ENCODE measurements at places on chromosomes 16 and 17.

DNA sequence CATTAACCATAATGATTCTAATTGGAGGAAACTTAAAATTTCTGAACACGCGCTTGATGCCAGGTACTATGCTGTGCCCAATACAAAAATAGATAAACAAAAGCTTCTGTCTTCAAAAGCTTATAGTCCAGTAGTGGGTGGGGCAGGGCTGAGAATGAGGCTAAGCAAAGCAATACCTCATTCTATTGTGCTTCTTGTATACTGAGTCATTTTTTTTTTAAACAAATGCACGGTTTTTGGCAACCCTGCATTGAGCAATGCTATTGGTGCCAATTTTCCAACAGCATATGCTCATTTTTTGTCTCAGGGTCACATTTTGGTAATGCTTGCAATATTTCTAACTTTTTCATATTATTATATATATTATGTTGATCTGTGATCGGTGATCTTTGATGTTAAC, 34.7 kb upstream of the HNF1B start:
- no peak for DNase-seq

GRCh38 chr17:78137392-78138203, 7.0 kb downstream of the TMC8 start:
- DNase-seq, result peak; percentile 37

DNA sequence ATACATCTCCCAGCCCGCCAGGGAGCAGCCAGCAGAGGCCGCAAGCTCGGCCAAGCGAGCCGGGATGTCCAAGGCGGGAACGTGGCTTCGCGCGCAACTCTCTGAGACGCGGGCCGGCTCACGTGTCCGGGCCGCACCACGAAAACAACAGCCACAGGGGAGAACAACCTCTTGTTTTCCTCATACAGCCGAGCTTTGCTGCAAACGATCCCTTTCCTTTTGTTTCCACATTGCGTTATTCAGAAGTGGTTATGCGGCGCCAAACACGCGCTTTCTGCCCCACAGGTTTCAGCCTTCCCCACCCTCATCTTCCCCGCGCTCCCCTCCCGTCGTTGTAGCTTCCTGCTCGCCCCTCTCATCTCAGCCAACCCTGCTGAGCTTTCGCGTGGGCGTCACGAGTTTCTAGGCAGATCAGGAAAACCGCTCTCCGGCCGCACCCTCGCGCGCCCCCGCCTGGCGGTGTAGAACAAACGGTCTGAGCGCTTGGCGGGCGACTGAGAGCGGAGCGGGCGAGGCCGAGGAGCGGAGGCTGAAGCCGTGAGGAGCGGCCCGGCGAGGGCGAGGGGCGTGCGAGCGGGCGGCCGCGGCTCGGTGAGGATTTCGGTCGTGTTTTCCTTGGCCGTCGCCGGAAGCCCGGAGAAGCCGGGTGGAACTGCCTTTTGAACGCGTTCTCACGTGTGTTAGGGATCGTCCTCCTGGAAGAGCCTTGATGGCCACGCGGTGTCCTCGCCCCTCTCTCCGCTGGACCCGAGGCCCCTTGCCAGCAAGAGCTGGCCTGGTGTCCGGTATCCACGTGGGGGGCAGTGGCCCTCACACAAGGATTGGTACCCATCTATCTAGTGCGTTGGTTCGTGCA, 6.6 kb upstream of the SMARCD2 start:
- peak; percentile 96 for DNase-seq

- DNase-seq, result peak; percentile 62
Observed at GRCh38 chr16:85860413-85861094, 38.4 kb upstream of the IRF8 start.

GRCh38 chr16:78584991-78585390, 485.5 kb downstream of the WWOX start:
- DNase-seq, result no peak

- no peak for DNase-seq
Observed at GRCh38 chr17:32628271-32629044, 141.7 kb downstream of the CDK5R1 start.

DNA sequence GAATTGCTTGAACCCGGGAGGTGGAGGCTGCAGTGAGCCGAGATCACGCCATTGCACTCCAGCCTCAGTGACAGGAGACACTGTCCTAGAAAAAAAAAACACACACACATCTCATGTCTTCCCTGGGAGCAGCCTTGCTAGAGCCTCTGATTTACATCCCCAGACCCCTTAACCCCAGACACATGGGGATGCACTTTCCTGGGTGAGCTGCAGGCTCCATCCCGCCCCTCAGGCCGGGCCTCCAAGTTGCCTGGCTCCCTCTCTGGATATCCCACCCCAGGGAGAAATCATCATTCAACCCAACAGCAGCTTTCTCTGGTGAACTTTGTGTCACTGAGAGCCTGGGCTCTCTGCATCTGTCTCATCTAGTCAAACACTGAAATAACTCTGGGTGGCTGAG, 21.5 kb downstream of the SRL start:
- no peak for DNase-seq

DNA sequence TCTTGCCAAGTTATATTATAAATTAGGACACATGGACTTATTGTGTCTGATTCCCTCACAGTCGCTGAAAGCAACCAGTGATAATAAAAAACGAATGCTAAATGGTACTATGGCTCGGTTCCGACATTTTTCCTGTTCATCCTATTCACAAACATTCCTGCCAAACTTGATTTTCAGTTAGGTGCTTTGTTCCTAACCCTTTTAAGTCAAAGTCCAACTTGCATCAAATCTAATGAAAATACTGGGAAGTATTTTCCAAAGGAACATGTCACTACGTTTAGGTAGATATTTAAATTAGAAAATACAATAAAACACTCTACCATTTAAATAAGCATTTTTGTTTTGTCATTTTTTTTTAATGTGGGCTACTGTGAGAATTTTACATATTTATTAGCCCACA, 21.0 kb downstream of the SETD6 start:
- no peak for DNase-seq

- DNase-seq, result no peak
Observed at GRCh38 chr16:6837722-6838121, 494.9 kb upstream of the RBFOX1 start.

DNA sequence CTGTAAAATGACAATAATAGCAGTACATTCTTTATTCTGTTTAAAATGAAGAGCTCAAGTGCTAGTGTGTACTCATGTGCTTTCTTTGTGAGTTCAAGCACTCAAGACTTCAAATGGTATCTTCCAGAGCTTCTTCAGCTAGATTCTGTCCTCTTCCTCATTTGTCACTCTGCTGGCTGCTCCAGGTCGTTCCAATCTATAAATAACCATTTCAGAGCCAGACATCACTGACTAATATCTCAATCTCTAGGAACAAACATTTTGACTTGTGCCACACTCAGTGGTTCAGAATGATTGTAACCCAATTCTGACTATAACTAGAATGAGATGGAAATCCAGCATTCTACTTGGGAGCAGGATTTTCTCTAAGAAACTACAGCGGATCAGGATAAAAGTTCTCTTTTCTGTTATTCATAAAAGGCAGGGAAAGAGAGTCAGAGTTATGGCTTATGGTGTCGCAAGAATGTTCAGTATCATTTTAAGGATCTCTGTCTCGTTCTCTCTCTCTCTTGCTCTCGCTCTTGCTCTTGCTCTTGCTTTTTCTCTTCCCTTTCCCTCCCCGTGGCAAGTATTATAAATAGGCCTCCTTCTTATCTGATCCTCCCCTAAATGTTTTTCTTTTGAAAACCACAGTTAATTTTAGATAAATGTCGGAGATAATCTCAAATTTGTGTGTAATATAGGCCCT, 116.3 kb upstream of the MAF start:
- DNase-seq, result no peak

DNA sequence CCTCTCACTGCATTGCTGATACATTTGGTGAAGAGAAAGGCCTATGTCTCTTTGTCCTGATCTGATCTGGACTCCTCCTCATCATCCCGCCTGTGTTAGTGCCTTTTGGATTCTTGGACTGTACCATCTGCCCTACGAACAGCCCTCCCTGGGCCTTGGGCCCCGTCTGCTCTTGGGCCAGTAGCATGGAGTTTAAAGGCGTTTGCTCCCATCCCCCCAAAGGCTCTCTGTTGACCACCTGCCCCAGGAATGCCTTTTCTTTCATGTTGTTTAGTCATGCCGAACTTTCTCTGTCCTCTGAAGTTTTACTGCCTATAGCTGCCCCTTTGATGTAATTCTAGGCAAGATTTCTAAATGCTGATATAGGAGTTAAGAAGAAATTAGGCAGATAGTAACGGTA, 30.9 kb upstream of the MEAK7 start:
- DNase-seq, result no peak

GRCh38 chr17:40550608-40551007, 14.7 kb downstream of the CCR7 start:
- no peak for DNase-seq

- no peak for DNase-seq
Observed at GRCh38 chr16:27421961-27422740, 20.2 kb downstream of the IL21R start.

GRCh38 chr17:42184713-42185620, at the start of gene HCRT:
Gene HCRT (minus strand): TSS chr17:42185452. CDS start chr17:42185365, 87 bp downstream.
- DNase-seq, result no peak

DNA sequence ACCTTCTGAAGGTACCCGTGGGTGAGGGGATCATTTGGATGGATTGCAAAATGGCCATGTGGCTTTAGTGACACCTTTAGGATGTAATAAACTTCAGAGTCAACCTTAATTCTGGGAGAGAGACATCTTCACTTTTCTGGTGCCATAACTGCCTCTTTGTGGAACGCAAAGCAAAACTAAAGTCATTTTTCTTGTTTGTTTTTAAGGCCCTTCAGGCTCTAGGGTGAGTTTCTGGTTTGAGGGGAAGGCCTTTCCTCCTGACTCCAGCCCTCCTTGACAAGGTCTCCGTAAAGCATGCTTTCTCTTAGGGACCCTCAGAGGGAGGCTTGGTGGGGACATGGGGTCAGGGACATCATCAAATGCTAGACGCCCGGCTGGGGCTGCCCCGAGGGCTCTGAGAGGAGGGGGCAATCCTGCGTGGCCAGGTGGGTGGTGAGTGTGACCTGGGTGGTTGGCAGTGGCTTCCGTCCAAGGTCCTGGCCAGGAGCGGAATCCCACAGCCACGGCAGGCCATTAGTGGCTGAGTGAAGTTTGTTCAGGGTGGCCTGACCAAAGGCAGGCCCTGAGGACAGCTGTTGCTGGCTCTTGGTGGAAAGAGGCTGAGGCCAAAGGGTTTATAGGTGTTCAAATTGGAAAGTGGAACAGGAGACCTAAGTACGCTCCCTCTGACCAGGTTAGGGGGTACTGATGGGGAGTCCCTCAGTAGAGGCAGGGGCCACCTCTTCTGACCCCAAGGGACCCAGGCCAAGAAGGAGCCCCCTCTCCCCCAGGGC, 112.2 kb downstream of the METRNL start:
- DNase-seq, result no peak

GRCh38 chr17:7955414-7956227, 23.6 kb downstream of the CNTROB start:
- DNase-seq, result no peak

- no peak for DNase-seq
Observed at GRCh38 chr17:76255801-76256429, 9.2 kb upstream of the UBALD2 start.

- no peak for DNase-seq
Observed at GRCh38 chr17:1331708-1332107, 52.2 kb downstream of the TRARG1 start.
